ENCODE measurements at places on chromosomes 3 and 15.

GRCh38 chr3:101310978-101311375 lies 9.4 kb downstream of the IMPG2 start:
- DNase-seq: no peak

DNA sequence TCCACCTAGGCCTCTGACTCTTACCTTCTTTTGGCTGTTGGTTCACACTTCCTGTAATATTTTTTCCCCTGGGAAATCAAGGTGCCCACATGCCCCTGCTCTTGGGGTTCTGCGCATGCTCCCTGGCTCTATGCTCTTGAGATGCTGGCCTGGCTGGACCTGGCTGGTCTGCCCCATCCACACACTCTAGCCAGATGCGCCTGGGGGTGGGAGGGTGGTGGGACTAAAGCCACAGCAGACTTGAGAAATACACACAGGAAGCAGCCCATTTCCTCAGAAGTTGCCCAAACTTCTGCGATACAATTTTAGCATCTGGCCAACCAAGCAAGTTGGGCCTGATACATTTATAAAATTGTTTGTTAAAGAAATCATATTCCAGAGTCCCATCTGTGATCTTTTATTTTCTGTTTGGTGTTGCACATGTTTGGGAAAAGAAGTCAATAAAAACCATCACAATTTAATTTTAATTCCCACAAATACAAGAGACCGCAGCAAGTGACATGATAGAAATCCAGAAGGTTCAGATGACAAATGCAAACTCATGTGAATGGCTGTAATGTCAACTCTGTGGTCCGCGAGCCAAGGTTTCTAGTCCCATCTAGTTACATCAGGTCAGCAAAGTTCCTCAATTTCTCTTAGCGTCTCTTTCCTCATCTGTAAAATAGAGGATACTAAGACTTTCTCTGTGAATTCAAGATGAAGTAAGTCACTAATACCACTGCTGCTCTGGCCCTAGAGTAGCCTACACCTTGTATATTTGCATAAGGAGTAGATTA lies 55.9 kb upstream of the MEF2A start:
- no peak for DNase-seq

DNA sequence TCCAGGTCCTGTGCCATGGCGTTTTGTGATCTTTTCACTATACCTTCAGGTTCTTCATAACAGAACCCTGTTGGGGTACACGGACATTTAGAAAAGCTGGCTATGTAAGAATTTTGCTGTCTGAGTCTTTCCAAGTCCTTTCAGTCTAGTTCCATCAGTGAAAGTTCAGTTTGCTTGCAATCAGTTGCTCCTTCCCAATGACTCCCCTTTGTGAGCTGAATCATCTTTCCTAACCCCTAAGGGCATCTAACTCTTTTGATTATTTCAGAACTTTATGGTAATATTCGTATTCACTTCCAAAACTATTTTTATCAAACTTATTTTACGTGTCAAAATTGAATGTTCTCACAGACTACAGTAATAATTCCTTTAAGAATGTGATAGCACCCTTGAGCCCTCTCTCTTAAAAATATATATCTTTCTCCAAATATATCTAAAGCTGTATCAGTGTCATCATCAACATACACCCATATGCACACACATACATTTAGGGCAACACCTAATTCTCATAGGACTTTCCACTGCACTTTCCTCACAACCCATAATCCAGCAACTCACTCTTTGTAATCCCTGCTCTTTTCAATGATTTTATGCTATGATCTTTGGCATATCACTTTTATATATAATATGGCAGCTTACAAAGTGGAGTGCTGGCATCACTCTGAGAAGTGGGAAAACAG lies 263.7 kb downstream of the GBE1 start:
- DNase-seq: no peak

DNA sequence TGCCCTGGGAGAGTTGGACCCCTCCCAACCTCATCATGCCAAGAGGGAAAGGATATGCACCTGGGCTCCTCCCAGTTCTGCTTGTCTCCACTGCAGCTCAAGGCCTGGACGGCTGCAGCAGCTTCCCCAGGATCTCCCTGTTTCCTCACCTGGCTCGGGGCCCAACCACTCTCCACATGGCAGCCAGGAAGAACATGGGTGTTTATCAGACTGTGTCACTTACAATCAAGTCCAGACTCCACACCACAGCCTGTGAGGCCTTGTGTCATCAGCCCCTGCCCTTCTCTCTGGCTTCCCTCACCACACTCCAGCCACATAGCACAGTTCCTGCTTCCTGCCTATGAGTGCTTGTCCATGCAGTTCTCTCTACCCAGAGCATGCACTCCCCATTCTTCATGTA lies 534.4 kb downstream of the EPHB1 start:
- DNase-seq: no peak

DNA sequence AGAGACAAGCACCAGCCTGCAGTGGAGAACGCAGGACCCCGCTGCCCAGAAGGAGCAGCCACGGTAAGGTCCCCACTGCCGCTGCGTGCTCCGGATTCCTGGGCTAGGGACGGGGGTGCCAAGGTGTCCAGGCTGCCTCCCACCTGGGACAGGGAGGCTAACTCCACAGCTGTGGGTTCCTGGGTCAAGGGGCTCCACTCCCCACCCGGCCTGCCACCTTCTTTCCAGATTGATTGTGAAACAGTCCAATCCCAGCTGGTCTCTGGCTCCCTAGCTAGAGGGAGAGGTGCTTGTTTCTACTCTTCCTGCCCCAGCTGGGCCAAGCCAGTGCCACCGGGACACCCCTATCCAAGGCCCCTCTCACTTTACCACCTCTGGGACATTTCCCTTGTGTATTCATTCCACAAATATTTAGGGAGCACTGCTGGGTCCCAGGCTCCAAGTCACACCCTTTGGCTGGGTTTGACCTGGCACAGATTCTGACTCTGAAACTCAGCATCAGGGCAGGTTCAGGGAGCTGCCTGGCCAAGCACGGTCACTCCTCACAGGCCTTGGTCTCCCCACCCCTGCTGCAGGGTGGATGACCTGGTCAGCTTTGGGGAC lies 1.9 kb downstream of the PAK6 start:
- DNase-seq: no peak

All from DMS 273 treated with DMSO at 0.1 percent for 48 hours (cell line).